ENCODE measurements at places on chromosomes 1 and 21.

DNA sequence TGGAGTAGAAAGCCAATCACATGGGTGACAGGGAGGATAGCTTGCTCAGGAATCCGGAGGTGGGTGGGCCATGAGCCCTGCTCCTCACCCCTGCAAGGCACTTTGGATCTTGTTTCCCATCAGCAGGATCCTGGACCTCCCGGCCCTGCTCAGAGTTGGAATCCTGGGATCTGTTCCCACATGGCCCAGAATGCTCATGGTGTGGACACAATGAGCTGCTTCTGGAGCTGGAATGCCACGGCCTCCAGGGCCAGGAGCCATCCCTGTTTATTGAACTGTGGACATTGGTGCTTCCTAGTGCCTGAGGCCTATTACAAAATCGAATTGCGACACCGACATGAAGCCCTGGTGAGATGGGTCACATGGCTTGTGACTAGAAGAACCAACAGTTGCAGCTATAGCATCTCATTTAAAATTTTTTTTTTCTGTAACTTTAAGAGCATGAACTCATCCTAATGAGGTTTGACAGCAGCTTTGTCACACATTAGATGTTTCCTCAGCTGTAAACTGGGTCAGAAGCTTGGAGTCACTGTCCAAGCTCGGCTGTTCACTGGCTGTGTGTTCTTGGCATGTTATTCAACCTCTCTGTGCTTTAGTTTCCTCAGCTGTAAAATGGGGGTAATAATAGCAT lies 40.4 kb upstream of the GOLT1A start:
- DNase-seq, result no peak

DNA sequence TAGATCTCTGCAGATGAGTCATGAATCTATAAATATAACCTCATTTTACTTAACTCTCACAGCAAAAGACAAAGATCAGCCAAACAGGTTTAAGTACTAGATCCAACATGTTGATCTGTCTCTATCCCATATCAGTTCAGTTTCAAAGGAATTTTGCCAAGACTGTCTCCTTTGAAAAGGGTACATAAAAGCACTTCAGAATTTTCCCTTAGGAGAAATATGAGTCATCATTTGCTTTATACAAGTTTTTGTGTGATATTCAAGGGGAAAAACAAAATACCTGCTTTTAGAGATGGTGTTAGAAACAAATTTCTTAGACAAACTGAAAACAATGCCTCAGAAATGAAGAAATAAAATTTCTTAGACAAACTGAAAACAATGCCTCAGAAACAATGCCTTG lies 73.5 kb upstream of the LRRC7 start:
- DNase-seq, result no peak

GRCh38 chr1:47411436-47411835 lies 4.6 kb upstream of the FOXE3 start:
- DNase-seq, result no peak

DNA sequence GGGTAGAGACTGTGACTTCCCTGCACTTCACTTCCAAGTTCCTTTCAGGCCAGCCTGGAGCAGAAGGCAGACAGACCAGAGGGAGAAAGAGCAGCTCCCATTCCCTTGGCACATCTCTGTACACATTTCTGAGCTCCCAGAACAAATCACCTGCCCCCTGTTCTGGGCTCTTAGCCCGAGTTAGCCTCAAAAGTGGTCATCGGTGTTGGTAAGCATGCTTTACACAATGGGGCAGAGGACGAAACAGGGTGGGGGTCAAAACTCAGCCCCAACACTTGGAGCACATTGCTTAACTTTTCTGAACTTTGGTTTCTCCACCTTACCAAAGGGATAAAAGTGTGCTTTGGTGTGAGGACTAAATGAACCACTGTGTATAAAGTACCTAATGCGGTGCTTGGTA lies 98.7 kb downstream of the DAB1 start:
- DNase-seq, result no peak

GRCh38 chr1:45348609-45348965 lies 8.3 kb upstream of the MUTYH start:
- no peak for DNase-seq

GRCh38 chr1:208455821-208456220 lies 211.6 kb upstream of the PLXNA2 start:
- DNase-seq, result no peak

GRCh38 chr1:11150326-11150725 lies 38.8 kb upstream of the ANGPTL7 start:
- no peak for DNase-seq

- DNase-seq, result no peak
Measured at GRCh38 chr1:228377664-228378089, 29.0 kb downstream of the TRIM11 start.

- DNase-seq, result no peak
Measured at GRCh38 chr1:184380468-184380867, 6.4 kb upstream of the C1orf21 start.

- no peak for DNase-seq
Measured at GRCh38 chr1:212600980-212601379, 7.6 kb upstream of the ATF3 start.

DNA sequence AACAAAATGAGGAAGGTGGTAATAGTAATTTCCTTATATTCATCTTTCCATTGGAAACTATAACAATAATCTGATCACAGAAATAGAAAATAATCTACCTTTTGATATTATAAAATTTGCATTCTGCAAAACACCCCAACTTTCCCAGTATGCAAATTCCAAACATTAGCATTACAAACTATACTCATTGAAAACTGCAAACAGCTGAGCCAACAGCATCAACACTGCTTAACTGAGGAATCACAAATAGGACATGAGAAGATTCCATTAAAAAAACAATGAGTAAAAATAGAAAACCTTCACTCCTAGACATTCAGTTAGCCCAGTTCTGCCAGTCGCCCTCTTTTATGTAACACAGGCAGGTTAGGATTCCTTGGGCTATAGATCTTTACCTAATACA lies 18.1 kb downstream of the ZNF281 start:
- DNase-seq, result no peak

DNA sequence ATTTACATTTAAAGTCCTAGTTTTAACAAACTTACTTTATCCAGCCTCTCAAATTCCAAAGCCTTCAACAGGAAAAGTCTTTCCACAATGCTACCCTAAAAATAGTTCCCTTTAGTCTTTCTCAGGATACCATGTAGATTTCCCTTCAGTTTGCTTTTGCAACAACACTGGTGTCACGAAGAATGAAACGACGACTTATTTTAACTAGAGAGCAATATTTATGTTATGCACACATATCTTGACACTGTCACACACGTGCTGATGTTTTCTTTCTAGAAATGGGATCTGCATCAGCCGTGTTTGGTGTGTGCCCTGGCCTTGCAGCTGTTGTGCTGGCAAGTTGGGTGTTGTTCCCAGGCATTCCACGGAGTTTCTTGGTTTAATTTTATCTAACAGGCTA lies 75.5 kb downstream of the SIPA1L2 start:
- DNase-seq, result no peak

Data from mesenteric fat pad (tissue), 1 donor.